Cardiac fibroblast (primary cell): ENCODE measurements at places on chromosomes 11 and 22.

- DNase-seq: peak; percentile 97
Observed at GRCh38 chr22:24985826-24986214, 33.3 kb downstream of the KIAA1671 start.

DNA sequence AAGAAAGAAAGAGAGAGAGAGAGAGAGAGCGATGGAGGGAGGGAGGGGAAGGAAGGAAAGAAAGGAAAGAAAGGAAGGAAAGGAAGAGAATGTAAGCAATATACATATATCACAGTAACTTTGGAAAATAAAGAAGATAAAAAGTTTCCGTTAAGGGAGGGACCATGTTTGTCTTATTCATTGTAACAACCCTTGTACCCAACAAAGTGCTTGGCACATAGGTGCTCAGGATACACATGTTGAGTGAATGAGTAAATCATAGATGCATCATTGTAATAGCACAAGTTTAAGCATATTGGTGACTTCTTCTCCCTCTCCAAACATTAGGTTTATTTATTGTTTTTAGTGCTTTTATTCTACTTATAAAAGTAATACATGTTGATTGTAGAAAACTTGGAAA lies 39.7 kb upstream of the ZNRF3 start:
- DNase-seq: no peak

DNA sequence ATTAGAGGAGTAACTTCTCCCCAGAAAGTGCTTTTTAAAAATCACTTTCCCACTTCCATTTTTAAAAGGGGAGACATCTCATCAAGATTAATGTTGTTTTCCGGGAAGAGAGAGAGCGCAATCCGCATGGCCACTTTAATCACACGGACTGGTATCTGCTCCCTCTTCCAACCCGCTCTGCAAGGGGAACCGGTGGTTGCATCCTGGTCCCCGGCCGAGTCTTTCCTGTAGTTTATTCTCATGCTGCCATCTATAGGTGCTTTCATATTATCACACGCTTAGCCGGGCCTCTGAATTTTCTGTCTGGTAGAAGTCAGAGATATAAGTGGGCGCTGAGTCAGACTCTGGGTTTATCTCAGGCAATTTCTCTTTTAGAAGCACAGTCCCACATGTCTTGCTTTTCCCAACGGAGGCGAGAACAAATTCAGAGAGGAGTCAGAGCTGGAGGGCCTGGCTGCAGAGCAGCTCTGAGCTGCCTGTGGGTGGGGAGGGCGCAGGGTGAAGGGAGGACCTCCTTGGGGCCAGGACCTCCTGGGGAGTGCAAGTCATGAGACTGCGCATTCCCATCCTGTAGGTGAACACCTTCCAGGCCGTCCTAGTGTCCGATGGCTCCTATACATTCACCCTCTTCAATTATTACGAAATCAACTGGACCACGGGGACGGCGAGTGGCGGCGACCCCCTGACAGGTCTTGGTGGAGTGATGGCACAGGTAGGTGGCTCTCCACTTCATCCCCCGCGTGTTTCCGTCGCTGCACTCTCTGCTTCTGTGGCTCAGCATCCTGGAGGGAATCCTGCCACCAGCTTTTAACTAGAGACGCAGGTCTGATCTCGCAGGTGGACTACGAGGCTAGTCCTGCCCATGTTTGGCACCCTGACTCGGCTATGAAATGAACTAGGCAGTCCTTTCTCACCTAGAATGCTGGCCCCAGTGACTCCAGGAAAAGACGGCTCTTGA lies 11.7 kb downstream of the TECTA start:
- peak; percentile 80 for DNase-seq

DNA sequence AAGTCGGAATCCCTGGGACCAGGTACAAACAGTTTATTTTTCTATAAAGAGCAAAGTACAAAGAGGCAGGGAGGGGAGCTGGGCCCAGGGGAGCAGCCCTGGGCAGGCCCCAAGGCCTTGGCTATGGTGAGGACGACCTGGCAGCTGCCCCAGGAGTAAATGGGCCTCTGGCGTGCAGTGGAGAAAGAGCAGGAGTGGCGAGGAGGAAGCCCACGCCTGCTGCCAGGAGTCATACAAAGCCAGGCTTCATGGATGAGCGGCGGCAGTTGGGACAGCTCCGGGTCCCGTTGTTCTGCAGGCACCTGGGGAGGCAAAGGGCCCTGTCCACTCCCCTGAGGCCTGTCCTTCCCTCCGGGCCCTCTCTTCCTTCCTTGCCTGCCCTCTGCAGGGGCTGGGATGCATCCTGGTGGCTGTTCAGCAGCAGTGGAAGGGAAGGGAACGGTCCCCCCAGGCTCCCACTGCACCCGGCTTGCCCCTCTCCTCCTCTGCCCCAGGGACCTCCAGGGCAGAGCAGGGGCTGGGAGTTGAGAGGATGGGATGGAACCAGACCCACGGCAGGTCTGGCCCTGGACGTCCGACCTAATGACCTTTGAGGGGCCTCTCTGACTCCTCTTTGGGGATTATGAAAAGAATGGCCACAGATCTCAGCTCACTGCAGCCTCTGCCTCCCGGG lies 11.1 kb downstream of the RAPSN start:
- DNase-seq: no peak

DNA sequence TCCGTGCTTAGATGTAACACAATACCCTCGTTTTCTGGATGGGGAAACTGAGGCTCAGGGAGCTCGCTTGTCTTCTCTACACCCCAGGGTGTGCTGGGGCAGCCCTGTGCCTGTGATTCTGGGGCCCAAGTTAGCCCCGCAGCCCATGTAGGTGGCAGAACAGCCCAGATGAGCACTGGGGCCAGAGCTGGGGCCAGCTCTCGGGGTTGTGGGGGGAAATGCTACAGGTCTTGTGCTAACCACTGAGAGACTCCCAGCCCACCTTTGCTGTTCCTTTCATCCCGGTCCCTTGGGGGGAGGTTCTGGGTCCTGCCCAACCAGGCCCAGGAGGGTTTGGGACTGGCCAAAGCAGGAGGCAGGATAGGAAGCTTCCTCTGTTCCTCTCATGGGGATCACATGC lies 13.5 kb downstream of the MYEOV start:
- DNase-seq: no peak

DNA sequence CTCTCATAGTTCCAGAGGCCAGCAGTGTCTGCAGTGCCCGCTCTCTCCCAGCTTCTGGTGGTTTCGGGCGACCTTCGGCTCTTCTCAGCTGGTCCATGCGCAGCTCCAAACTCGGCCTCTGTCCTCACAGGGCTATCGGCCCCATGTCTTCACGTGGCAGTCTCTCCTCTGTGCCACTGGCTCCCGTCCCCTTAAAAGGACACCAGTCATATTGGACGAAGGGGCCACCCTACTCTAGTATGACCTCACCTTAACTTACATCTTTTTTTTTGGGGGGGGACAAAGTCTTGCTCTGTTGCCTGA lies 13.8 kb downstream of the LTO1 start:
- no peak for DNase-seq

DNA sequence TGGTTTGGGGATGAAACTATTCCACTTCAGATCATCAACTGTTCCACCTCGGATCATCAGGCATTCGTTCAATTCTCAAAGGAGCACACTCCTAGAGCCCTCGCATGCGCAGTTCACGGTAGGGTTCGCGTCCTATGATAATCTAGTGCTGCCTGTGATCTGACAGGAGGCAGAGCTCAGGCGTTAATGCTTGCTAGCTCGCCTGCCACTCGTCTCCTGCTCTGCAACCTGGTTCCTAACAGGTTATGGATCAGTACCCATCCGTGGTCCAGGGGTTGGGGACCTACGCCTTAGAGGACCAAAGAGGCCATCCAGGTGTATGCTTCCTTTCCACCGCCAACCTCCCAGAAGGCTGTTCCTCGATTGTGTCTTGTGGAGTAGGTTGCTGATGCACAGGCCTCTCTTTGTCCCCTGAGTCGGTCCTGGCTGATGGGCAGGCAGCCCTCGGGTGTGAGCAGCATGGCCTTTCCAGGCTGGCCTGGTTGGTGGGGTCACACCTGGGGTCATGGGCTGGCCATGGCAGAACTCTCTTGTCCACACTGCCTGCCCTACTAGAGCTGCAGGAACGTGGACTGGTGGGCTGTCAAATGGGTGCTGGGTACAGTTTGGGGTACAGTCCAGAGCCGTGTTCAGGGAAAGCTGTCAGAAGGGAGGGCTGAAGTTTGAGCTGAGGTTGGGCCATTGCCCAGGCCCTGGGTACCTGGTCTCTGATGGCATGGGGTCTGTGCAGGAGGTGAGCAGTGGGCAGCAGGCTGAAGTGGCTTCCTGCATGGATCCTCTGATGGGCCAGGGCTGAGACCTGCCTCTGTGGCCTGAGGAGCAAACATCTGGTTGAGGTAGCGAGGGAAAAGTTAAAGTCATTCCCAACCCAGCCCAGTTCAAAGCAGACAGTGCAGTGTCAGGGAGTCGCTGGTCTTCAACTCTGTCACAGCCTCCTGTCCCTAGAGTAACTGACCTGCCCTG lies 11.1 kb downstream of the PRDM11 start:
- DNase-seq: no peak

- DNase-seq: no peak
Observed at GRCh38 chr11:19101796-19102520, 15.0 kb upstream of the ZDHHC13 start.

GRCh38 chr11:10975287-10975721 lies 117.5 kb upstream of the ZBED5 start:
- no peak for DNase-seq

DNA sequence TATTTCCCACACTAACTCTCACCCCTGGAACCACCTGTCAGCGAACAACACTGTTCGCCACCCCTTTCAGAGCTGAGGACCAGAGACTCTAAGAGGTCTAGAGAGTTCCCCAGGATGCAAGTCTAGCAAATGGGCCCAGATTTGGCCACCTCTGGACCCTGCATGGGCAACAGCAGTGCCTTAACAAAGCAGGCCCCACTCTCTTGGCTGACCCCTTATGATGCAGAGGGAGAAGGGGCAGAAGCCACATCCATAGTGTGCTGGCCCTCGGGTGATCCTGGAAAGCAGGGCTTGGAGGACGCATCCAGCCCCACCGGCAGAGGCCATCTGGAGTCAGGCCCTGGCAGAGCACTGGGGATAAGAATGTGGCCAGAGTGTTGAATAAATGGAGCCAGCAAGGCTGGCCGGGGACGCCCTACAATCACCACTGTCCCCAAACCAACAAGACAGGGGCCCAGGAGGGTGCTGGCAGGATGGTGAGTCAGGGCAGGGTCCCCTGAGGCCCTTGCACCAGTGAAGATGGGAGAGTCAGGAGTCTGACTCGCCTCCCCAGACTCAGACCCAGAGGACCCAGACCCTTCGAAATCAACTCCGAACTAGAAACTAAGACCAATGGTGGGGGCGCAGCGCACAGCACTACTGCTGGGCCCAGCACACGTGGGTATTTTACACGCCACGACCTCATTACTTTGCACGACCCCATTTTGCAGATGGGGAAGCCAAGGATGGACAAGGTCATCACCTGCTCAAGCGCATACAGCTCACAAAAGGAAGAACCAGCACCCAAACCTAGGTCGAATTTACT lies 6.5 kb downstream of the CSNK1E start:
- peak; percentile 55 for DNase-seq

DNA sequence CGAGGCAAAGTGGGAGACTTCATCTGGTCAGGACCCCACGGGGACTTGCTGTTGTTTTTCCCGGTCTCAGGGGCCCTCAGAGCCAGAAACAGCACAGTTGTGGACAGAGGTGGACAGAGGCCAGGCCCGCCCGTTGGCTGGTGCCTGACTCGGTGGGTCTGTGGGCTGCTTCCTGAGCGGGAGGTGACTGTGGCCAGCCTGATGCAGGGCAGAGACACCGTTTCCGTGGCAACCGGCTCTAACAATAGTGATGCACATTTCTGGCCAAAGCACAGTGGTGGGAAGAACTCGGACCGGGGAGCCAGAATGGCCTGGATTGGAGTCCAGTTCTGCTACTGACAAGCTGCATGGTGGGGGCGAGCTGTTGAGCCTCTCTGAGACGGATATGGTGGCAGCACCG lies 58.7 kb upstream of the ATXN10 start:
- peak; percentile 11 for DNase-seq

DNA sequence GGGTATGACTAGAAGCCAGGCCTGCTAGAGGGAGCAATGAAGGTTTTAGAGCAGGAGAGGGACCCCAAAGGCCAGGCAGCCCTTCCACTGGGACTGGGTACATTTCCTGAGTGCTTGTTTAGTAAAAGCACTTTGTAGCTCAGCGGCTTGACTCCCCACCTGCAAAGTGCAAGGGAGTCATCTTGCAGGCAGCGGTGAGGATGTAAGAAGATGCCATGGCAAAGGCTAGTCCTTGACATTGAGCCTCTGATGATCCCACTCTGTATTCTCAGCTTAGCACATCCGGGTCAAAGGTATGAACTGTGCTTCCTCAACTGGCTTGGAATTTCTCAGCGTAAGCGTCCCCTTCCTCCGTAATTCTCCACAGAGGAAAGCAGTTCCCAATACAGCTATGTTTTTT lies 3.1 kb upstream of the UBE2L3 start:
- DNase-seq: no peak

DNA sequence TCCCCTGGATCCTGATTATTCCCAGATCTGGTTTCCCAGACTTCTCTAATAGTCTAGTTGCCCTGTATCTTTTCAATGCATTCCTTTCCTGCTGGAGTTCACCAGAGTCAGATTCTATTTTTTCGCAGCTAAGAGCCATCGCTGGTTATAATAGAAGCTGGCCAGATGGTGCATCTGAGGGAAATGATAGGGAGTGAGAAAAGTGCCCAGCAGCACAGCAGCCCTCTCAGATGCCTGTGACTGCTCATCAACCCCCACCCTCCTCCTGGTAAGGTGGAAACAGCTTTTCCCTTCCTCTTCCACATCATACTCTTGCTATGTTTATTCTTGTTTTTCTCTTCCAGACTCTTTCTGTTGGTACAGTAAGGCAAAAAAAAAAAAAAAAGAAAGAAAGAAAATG lies 12.8 kb downstream of the OR8A1 start:
- no peak for DNase-seq

GRCh38 chr11:83272627-83273026 lies 13.5 kb downstream of the CCDC90B start:
- DNase-seq: peak; percentile 75

GRCh38 chr22:31275018-31275417 lies 17.3 kb downstream of the PIK3IP1 start:
- no peak for DNase-seq

GRCh38 chr11:77446911-77447629 lies 26.8 kb downstream of the PAK1 start:
- DNase-seq: no peak

DNA sequence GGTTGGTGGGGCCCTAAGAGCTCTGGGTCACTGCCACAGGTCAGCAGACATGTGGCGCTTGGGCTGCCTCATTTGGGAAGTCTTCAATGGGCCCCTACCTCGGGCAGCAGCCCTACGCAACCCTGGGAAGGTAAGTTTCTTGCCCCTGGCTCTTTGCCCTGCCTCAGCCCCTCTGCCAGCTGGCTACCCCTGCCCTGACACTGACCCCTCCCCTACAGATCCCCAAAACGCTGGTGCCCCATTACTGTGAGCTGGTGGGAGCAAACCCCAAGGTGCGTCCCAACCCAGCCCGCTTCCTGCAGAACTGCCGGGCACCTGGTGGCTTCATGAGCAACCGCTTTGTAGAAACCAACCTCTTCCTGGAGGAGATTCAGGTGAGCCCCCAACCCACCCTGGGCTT lies 1.9 kb downstream of the SCYL1 start:
- DNase-seq: no peak
